ENCODE measurements at places on chromosomes 2 and 18.

- no peak for DNase-seq
Observed at GRCh38 chr2:86160156-86160952, 34.9 kb downstream of the IMMT start.

DNA sequence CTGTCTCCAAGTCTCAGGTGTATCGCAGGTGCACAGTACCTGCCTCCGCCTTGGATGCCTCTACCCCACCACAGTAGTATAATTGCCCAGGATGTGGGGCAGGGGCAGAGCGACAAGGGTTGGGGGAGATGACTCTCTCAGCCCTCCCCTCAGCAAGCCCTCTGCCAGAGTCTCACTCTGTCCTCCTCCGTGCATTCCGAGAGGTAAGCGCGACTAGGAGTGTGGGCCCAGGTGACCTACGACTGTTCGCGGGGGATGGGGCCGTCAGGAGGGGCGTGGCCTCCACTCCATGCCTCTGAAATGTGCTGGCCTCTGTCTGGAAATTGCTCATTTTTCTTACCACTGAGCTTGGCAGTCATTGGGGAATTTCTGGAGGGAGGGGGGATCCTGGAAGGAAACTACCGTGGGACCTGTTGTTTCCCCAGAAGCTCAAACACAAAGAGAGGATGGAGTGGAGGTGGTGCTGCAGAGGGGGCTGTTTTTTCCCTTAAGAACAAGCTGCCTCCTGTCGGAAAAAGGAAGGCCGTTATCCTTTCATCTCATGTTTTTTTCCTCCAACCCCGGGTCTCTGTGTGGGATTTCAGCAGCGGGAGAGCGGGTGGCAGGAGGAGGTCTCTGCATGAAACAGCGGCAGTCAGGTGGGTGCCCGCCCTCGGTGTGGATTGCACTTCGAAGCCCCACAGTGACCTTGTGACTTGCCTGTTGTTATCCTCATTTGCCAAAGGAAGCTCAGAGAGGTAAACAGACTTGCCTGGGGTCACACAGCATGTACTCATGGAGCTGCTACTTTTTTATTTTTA, 13.0 kb upstream of the RALB start:
- DNase-seq, result peak; percentile 77

DNA sequence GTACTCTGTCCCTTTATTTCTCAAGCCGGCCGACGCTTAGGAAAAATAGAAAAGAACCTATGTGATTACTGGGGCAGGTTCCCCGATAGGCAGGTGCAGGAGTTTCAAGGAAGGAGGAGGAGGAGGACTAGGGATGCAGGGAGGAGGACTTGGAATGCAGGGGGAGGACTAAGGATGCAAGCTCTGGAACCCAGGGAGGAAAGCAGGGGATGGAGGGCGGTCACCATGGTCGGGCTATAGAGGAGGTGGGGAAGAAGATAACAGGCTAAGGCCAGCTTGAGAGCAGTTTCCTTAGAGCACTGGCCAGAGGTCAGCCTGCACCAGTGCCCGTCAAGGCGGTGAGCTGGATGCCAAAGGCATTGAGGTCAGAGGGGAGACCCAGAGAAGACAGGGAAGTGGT, 18.7 kb upstream of the B3GNT7 start:
- peak; percentile 82 for DNase-seq

DNA sequence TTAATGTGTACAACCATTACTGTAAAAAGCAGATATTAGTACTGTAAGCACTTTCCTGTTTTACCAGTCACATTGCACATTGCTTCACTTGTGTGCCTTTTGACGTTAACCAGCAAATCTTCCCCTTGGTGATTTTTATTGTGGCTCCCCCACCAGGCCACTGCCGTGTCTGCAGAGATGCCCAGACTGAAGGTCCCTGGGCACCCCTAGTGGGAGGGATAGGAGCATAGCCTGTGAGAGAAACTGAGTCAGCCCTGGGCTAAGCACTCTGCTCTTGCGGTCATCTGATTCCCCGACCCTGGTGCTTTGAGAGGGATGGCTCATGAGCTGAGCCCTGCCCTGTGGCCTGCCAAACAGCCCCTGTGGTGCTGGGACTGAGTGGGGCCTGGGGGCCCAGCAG, 73.4 kb downstream of the INPP4A start:
- peak; percentile 65 for DNase-seq

DNA sequence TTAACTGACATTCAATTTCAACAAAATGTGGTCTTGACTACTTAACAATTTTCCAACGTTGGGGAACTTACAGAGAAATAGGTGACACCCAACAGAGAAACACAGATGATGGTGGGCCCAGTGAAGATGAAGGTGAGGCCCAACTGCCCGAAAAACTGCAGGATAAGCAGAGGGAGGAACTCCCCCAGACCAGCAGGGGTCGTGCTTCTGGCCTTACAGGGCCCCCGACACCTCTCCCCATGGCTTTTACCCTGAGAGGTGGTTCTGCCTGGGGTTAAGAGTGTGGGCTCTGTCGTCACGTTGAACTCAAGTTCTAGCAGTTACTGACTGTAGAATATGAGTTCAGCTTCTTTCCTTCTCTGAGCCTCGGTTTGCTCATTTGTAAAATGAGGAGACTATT, 119.5 kb upstream of the SMIM21 start:
- no peak for DNase-seq

DNA sequence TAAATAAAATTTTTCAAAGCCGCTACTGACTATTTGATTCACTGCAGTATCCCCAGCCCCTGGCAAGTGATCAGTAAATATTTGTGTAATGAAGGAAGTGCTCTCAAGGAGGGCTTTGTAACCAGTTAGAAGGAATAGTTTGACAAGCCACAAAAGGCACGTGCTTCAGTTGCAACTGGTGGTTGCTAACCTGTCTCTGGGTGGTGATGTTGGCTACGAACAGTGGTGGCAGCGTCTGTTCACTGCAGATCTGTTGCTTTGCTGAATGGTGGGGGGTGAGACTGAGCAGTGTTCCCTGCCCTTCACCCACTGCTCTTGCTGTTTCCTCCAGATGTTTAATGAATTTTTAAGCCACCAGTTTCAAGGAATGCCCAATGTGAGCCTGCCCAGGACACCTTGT, 73.9 kb upstream of the SIX2 start:
- no peak for DNase-seq

DNA sequence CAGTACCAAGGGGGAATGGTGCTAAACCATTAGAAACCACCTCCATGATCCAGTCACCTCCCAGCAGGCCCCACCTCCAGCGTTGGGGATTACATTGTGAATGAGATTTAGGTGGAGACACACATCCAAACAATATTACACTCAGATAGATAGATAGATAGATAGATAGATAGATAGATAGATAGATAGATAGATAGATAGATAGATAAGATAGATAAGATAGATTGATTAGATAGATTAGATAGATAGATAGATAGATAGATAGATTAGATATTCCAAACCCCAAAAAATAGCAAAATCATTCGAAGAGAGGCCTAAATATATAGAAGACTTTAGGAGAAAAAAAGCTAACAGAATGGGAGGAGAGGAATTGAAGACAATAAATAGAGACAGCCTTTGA, 42.8 kb upstream of the UBXN4 start:
- DNase-seq, result no peak

DNA sequence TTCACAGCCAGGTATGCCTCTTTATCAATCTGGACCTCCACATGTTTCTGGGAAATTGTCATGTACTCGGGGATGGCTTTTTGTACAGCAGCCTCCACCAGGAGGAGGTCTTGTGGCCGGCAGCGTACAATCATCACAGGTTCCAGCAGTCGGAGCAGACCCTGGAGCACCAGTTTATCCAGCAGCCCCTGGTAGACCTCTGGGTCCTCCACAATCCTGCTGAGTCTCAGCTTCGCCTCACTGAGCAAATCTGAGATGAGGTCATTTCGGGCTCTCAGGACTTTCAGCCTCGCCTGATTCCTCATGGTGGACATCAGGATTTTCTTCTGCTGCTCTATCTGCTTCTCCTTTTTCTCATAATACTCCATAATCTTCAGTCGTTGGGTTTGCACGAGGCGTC, 32.8 kb downstream of the TMEM247 start:
- DNase-seq, result no peak

DNA sequence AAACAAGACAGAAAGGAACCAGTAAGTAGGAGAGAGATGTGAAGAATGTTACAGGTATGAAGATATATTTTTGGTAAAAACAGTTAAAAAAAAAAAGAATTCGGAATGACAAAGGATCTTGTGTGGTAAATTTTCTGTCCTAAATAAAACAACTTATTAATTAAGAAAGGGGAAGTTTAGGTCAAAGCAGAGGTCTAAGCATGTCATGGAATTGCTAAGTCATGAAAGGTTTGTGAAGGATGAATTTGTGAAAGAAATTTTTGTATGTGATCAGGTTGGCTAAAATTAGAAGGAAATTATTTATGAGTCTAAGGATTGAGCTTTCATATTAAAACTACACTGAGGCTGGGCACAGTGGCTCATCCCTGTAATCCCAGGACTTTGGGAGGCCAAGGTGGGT, 11.1 kb upstream of the ALPG start:
- no peak for DNase-seq

- no peak for DNase-seq
Observed at GRCh38 chr2:174445248-174445647, 41.6 kb downstream of the GPR155 start.

- no peak for DNase-seq
Observed at GRCh38 chr18:58394046-58394445, 234.8 kb downstream of the ALPK2 start.

DNA sequence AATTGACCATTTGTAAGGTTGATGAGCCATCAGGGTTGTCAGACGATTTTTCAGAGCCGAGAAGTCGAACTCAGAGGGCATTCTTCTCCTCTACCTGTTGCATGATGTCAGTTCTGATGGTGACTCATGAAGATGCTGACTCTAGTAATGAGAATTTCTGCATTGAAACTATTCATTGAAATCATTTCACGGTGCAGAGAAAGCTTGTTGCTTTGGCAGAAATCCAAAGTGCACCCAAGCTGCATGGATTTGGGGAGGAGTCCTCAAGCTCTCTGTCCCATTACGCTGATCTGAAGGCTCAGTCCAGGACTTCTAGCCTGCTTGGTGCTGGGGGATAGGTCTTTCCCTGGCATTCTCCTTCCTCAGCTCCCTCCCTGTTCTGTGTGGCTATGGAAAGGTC, 125.7 kb upstream of the PXDN start:
- no peak for DNase-seq

DNA sequence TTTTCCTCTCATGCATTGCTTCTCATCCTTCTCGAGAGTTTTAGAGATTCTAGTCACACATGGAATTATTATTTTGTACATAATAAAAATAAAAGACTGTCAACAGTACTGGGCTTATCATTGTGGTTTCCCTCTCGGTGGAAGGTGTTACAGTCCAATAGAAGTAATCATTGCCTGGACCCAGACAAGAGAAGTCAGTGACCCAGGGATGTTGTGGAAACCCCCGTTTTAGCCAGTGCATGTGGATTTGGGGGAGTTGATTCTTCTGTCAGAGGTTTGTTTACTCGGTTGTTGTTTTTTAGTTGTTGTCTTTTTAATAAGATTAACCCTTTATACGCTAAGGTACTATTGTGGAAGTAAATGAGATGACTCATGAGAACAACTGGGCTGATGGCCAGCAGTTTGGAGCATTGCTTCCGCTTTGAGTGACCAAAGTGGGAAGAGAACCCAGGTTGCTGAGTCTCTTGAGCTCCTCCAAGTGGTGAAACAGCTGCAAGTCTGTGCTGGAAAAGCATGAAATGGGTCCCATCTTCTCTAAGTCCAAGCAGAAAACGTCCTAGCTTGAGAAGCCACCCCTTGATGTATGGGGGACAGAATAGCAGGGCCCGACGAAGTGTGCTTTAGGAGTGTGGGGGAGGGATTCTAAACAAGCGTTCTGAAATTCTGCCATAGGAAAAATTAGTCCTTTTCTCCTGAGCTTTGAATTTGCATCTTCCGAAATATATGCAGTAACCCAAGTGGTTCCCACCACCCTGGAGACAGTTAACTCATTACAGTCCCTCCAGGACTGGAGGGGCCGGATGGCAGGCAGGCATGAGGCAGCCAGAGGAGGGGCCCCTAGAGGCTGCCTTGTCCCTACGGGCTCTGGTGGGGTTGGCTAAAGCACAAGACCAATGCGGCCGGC, 61.8 kb upstream of the GPR45 start:
- peak; percentile 74 for DNase-seq

DNA sequence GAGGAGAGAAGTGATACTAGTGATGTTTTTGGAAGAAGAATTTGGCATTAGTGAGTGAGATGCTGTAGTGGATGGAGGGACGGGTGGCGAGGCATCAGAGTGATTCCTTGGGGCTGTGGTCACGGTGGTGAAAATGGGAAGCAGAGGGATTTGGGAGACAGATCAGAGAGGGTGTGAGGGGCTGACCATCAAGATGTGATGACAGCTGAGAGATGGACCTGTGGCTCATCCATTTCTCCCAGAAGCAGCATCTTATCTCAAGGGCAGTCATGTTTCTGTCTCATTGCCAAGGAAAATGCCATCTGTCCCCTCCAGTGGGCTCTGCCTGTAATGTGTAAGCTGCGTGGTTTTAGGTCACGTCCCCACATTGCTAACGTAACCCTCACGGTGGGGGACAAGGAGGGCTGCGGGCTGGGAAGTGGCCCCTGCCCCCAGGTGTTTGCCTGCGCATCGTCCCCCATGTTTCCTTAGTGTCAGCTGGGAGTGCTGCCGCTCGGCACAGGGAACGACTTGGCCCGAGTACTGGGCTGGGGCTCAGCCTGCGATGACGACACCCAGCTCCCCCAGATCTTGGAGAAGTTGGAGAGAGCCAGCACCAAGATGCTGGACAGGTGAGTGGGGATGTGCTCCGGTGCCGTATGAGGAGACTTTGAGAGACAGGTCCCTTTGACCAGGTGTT, 91.0 kb downstream of the DGKD start:
- peak; percentile 29 for DNase-seq

DNA sequence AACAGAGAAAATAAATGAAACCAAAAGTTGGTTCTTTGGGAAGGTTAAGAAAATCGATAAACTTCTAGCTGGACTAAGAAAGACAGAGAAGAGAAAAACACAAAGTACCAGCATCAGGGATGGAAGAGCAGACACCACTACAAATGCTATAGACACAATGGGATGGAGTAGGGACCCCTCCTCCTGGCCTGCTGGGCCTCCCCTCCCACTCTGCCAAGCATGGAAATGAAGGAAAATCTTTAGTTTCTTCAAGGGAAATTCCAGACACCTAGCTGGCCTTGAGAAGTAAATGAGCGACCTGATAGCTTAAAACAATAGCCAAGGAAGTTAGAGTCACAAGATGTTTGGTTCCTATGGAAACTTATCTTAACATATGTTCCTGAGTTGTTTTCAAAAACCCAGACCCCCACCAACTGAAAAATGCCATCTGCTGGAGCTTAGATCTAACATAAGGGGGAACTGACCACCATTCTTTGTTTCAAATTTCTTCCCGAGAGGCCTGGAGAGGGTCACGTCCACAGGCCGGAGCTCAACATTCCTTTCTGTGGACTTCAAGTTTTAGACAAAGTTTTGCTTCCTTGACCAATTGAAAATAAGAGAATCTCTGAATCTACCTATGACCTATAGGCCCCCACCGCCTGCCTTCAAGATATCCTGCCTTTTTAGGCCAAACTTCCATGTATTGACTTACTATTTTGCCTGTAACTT, 101.9 kb downstream of the BIN1 start:
- peak; percentile 59 for DNase-seq

DNA sequence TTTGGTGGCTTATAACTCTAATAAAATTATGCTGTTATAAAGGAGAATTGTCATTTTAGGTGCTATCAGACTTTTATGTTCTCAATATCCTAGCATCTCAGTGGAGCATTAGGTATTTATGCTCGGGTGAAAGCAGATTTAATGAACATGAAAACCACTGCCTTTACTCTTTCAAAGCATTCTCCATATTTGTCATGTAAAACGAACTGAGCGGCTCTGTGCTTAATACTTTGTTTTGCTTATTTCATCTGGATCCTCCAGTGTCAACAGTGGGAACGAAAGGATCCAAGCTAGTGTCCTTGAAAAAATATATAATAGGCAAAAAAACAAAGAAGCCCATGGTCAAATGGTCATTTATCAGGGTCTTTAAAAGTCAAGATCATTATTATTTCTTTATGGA, 53.5 kb downstream of the THSD7B start:
- DNase-seq, result no peak

Data from endodermal cell (in vitro differentiated cells).